ENCODE measurements at places on chromosomes 16 and 17.
A peak's percentile ranks its signal among the peaks of the same experiment; 100 is the strongest.

GRCh38 chr16:48590476-48590875 lies 19.5 kb downstream of the N4BP1 start:
- no peak for DNase-seq

DNA sequence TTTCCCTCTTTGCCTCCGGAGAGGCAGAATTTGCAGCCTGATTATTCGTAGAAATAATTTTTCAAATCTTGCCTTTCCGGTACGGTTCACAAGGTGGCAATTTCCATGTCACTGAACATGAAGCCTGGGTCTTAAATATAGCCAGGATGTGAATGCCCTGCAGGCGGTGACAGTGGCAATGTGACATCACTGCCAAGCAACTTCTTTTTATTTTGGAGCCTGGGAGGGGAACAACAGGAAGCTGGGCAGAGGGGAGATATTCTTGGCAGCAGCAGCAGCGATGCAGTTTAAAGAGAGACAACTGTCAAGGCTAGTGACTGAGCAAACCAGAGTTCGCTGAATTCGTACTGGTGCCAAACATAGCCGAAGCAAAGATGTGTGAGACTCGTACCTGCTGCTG lies 171.1 kb downstream of the SNX29 start:
- DNase-seq = no peak

DNA sequence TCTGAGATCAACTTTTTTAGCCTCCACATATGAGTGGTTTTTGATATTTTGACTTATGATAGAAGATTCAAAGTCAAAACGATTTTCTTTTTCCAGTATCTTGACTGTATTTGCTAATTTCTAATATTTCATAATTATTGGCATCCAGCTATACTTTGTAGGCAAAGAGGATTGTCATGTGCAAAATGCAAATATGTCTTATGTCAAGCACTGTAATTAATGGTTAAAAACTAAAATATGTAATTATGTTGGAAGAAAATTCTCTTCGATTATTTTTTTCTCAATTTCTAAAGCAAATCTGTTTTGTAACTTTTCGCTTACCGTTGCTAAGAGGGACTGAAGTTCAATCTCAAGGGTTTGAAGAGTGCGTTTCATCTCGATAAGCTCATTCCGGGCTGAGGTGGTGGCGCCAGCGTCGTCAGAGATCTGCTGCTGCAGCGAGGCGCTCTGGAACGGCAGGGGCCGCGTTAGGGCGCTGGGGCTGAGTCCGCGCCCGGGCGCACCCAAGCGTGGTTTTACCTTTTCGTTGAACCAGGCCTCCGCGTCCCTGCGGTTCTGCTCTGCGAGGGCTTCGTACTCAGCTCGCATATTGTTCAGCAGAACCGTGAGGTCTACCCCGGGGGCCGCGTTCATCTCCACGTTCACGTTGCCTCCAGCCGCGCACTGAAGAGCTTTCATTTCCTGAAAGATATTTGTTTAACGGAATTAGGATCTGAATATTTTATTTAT lies 3.0 kb downstream of the KRT27 start:
- peak; percentile 14 for DNase-seq

DNA sequence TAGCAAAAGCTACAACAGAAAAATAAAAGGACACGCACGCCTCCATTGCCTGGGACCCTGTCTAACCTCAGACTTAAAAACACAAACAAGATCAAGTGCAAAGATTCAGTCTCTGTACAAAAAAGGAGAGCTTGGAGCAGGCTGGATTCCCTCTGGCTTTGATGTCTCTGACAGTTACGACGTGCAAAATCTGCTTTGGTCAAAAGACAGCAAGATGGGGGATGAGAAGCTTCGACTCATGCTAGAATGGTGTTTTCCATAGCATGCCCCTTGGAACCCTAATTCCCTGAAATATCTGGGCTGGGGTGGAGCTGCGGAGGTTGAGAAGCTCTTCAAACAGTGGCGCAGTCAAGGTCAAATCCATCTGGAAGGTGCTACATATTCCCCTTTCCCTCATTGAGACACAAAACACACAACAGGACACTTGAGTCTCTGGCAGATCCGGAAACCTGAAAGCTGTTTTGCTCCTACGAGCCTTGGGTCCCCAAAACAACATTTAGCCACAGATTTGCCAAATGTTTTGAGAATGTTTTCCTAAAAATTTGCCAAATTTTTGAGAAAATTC lies 9.1 kb downstream of the MYH11 start:
- DNase-seq = no peak

GRCh38 chr17:76524598-76525512 lies 12.7 kb downstream of the CYGB start:
- DNase-seq = no peak

GRCh38 chr17:41415833-41416335 lies 8.5 kb downstream of the KRT37 start:
- no peak for DNase-seq

- no peak for DNase-seq
These were observed 14.6 kb downstream of the COL1A1 start for GRCh38 chr17:50186661-50187393.

DNA sequence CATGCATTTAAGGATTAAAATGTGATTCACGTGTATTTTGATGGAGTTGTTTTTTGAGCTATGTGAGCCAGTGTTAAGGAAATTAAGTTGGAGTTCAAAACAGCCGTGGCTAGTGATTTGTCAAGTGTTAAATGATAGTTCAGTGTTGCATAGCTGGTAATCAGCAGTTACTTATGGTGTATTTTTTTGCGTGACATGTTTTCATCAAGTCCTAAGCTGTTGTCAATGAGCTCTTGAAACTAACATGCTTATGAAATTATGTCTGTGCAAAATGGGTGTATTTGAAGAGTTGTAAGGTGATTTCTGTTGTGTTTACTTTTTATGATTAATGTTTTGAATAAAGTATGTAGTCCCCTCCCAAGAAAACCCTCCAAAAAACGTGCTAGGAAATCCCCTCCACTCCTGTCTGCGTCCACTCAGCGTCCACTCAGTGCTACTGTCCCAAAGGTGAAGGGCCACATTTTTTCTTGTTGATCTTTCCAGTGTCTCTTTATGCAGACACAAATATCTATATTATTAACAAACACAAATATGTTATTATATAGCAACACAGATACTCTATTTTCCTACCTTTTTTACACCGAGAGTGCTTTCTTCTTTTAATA lies 30.0 kb downstream of the USP10 start:
- DNase-seq = no peak

DNA sequence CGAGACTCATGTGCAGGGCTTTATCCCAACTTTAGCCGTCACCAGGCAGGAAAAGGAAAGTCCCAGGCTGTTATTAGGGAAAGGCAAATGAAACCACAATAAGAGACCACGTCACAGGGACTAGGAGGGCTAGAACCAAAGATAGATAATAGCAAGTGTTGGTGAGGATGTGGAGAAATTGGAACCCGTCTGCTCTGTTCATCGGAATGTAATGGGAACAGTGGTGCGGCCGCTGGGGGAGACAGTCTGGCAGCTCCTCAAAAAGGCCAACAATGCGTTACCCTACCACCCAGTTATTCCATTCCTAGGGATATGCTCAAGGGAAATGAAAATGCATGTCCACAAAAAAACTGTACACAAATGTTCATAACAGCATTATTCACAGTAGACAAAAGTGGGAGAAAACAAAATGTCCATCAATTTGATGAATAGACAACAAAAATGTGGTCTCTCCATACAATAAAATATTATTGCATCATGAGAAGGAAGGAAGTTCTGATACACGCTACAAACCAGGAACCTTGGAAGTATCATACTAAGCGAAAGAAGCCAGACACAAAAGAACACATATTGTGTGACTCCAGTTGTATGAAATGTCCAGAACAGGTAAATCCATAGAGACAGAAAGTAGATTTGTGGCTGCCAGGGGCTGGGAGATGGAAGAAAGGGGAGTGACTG lies 19.5 kb upstream of the USP10 start:
- DNase-seq = no peak

- DNase-seq = no peak
These were observed at the start of gene RPUSD1 for GRCh38 chr16:787978-788398. TSS of gene RPUSD1 (minus strand) at chr16:788381. CDS start at chr16:787737, 644 bp downstream.

DNA sequence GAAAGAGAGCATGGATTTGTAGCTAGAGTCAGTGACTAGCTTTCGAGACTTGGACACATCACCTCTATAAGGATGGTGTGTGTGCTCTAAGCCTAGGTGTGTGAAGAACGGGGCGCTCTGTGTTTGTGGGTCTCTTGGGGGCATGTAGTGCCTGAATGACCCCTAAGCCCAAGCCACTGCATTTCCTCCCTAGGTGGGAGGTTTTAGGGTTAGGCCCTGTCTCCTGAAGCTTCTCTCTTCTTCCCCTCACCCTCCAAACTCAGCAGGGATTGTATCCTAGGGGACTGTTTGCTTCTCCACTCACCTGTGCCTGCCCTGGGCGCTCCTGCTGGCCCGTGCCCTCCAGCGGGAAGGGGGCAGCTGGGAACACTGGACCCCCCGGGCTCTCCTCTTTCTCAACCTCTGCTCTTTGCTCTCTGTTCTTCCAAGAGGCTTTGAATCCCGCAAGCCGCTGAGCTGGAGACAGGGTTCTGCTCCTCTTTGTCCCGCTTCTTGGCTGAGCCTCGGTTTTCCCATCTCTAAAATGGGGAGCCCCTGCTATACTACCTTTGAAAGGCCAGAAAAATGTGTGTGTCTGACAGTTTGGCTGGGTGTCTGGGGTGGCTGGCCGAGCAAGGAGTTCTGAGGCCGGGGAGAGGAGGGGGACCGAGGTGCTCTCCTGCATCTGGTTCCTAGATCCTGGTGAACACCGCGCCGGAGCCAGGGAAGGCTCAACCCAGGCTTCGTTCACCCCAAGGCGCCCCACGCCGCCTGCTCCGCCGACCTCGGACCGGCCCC lies 810 bp downstream of the CYGB start:
- DNase-seq = no peak

DNA sequence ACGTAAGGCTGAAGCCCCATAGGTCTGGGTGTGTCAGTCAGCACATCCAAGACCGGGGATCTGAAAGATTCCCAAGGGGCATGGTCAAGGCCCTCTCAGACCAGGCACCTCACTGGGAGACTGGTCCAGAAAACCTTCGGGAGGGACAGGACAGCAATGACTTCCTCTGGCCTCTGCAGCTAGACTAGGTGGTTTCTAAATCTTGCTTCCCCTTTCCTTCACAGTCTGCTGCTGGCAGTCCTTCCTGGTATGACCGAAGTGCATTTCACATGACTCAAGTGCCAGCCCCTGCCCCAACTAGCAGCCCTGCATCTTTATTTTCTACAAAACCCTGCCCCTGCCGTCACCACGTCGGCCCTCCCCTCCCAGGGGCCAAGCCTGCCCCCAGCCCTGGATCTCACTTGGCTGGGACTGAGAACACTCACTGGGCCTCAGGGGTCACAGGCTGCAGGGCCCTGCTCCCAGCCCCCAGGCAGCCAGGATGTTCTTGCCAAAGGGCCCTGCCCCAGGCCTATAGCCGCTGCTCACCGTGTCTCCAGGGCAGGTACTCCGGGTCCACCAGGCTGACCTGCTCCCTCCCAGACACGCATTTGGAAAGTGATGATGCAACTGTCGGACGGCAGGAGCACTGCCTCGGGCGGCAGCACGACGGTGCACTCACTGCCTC lies 18.3 kb downstream of the POLR3K start:
- no peak for DNase-seq

GRCh38 chr17:32927201-32927723 lies 691 bp upstream of the TMEM98 start:
- no peak for DNase-seq

DNA sequence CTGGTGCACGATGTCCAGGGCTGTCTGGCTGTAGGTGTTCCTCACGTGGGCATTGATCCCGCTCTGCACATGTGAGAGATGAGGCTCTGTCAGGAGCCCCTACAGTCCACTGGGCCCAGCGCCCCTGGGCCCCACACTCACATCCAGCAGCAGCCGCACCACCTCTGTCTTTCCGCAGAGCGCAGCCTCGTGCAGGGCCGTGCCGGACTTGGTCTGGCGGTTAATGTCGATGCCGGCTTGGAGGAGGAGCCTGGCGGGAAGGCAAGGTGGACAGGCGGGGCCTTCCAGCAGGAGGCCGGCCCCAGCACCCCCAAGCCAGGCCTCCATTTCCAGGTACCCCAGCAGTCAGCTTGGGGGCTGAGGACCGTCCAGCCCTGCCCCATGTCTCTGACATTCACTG lies 9.2 kb downstream of the CASKIN1 start:
- DNase-seq = no peak

All from stimulated activated CD4-positive, alpha-beta T cell treated with anti-CD3 and anti-CD28 coated beads, Interleukin-4, amount 100 ng/mL, for 48 hours (primary cell).